ENCODE measurements at places on chromosomes 12 and 14. TPM values are rescaled to one million over a fixed set of nuclear protein-coding genes. Genes with fewer than 3 reads are reported as not detected.

The RASSF8 gene
- 46.9 TPM for total RNA-seq

The ABCD2 gene
- 0.16 TPM for total RNA-seq

DNA sequence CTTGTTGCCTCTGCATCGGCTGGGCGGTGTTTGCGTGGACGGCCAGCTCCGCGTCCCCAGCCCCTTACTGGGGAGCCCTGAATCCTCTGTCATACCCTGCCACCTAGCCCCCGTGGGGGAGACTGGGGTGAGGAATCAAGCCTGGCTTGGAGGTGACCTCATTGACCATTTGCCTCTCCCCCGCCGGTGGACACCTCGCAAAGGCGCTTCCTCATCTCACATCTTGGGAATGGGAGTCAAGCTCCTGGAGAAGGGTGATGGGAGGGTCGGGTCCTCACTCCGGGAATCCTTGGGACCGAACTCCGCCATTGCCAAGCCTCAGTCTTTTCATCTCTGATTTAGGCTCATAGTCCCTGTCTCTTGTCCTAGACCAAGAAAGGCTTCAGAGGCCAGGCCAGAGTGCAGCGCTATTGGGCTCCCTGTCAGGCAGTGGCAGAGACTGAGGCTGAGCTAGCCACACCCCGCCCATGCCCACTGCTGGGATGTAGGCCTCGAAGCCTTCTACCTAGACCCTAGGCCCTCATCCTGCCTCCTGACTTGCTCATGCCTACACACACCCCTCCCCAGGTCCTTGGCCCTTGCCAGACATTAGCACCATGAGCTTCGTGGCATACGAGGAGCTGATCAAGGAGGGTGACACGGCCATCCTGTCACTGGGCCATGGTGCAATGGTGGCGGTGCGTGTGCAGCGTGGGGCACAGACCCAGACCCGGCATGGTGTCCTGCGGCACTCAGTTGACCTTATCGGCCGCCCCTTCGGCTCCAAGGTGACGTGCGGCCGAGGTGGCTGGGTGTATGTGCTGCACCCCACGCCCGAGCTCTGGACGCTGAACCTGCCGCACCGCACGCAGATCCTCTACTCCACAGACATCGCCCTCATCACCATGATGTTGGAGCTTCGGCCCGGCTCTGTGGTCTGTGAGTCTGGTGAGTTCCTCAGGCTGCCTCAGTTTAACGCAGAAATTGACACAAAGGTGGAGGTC is 678 bp downstream of the TRMT61A start:
- H3K27ac ChIP-seq: peak overlapping the region; percentile 40
- DNase-seq: no peak
- H3K36me3 ChIP-seq: no peaks in the 10 kb centered on the region

- peak; percentile 73 for DNase-seq
- H3K4me3 ChIP-seq: no peak overlapping the region
Observed at GRCh38 chr14:50045039-50045711, 71.2 kb downstream of the VCPKMT start.

- H3K36me3 ChIP-seq: no peaks in the 10 kb centered on the region
- DNase-seq: no peak
- H3K4me1 ChIP-seq: peaks cover 18% of the 10 kb centered on the region
- no peak overlapping the region for H3K4me3 ChIP-seq
- peak overlapping the region; percentile 61 for H3K27ac ChIP-seq
Observed at GRCh38 chr12:27548301-27549199, 24.5 kb downstream of the PPFIBP1 start.

GRCh38 chr12:47067176-47067575 is 12.2 kb upstream of the PCED1B start:
- no peaks in the 10 kb centered on the region for H3K36me3 ChIP-seq
- no peak overlapping the region for H3K4me3 ChIP-seq
- H3K27ac ChIP-seq: no peak overlapping the region
- H3K4me1 ChIP-seq: peaks cover 13% of the 10 kb centered on the region
- no peaks in the 10 kb centered on the region for H3K27me3 ChIP-seq
- no peak for DNase-seq

GRCh38 chr12:103773109-103773910 is 67.7 kb downstream of the NT5DC3 start:
- H3K27ac ChIP-seq: no peak overlapping the region
- no peaks in the 10 kb centered on the region for H3K36me3 ChIP-seq
- no peaks in the 10 kb centered on the region for H3K4me1 ChIP-seq
- H3K27me3 ChIP-seq: no peaks in the 10 kb centered on the region
- DNase-seq: no peak
